ENCODE measurements at places on chromosomes 5 and 9.

DNA sequence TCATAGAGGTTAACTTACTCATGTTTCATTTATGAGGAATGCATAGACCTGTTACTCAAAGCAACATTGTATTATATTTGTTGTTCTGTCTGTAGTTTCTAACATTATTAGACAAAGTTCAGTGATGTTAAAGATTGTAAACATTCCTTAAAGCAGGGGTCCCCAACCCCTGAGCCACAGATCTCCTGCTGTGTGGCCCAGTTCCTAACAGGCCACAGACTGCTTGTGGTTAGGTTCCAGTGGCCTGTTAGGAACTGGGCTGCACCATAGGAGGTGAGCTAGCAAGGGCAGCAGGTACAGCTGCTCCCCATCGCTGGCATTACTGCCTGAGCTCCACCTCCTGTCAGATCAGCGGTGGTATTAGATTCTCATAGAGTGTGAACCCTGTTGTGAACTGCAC, 181.1 kb downstream of the KDM4C start:
- DNase-seq = no peak

GRCh38 chr5:122816756-122817155, 28.7 kb upstream of the SNX24 start:
- DNase-seq = no peak

GRCh38 chr5:146042628-146043279, 62.6 kb downstream of the PLAC8L1 start:
- no peak for DNase-seq

GRCh38 chr5:151745071-151745705, 13.2 kb downstream of the ATOX1 start:
- DNase-seq = peak; percentile 22

GRCh38 chr5:131393498-131393968, 129.7 kb downstream of the CDC42SE2 start:
- DNase-seq = no peak

Measured in activated CD4-positive, alpha-beta T cell treated with anti-CD3 and anti-CD28 coated beads, Interleukin-2, amount 50 U/mL, for 1 hour (primary cell).